GM12892 (cell line): ENCODE measurements at places on chromosomes 5 and 9.
A peak's percentile ranks its signal among the peaks of the same experiment; 100 is the strongest.

- no peak for DNase-seq
These were observed 479.5 kb downstream of the TAF11L14 start for GRCh38 chr5:18113721-18114120.

DNA sequence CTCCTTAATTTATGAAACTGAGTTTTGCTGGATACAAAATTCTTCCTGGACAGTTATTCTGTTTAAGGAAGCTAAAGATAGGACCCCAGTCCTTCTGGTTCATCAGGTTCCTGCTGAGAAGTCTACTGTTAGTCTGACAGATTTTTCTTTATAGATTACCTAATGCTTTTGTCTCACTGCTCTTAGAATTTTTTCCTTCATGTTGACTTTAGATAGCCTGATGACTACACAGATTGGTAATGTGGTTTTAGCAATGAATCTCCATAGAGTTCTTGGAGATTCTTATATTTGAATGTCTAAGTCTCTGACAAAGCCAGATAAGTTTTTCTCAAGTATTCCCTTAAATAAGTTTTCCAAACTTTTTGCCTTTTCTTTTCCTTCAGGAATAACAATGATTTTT, 419.7 kb downstream of the CDH10 start:
- DNase-seq: no peak

DNA sequence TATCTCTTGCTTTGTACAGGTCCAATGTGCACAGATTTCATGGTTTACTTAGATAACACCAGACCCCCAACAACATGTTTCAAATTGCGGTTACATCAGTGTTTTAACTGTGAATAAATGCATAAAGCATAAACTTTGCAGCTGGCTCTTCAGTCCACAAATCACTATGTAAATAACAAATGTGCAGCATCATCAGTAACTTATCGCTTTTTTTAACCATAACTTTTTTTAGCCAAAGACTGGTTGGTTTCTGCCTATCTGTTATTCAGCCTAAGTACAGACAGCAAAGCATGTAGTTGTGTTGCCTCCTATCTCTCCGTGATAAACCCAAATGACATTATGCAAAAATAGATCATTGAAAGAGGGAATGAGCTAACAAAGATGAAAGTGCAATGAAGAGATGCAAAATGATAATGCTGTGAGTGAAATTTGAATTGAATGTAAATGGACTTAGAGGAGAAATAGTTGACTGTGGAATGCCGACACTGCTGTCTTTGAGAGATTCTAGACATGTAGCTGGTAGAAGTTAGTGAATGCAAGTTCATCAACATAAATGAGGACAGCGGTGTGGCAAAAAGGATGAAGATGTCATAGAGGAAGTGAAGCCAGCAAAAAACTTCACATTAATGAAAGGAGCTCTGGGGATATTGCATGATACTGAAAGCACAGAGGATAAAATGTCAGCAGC, 108.8 kb downstream of the PDE8B start:
- DNase-seq: no peak

DNA sequence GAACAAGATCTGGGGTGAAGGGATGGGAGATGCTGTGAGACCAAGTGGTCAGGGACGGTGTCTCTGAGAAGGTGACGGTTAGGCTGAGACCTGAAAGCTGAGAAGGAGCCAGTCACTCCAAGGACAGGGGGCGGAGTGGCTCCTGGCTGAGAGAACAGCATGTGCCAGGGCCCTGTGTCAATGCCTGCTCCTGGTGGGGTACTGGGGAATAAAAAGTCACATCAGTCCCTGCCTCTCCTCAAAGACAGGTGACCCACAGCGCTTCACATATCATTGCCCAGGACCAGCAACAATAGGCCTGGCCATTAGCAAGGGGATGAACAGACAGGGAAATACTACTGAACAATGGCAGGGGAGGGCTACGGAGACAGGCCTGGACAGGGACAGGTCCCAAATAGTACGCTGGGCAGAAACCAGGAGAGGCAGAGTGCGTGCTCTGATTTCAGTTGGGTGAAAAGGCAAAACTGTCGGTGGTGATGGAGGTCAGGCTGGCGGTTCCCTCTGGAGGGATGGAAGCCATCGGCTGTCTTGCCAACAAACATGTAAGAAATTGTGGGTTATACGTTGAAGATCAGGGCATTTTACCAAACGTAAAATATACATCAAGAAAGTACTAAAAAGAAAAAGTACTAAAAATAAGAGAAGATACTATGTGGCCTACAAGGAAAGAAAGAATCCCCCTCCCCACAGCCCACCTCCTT, 64.3 kb downstream of the C9orf50 start:
- DNase-seq: no peak

DNA sequence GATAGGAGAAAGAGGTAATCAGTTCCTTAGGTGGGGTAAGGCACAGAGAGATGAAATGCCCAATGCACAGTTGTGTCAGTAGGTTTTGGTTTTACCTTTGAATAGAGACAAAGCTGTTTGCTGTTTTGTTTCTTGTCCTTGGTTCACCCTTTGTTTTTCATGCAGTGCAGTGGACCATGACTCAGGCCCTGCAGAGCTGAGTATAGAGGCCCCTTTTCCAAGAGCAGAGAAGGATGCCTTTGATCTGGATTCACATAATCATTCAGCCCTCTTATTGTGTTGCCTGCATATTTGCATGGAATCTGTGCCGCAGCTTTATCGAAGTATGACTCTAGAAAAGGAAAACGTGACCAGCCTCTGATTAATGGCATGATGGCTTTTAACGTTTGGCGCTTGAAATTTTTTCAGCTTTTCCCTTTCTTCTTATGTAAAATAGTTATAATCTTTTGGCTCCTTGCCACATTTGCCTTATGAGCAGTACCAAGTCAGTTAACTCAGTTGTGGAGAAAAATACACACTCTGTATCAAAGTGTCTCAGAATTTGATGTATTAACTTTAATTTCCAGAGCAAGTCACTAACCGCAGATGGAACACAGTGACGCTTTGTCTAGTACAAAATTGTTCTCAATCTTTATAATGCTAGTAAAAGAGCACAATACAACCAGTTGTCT, 197.6 kb downstream of the KDM4C start:
- DNase-seq: no peak

DNA sequence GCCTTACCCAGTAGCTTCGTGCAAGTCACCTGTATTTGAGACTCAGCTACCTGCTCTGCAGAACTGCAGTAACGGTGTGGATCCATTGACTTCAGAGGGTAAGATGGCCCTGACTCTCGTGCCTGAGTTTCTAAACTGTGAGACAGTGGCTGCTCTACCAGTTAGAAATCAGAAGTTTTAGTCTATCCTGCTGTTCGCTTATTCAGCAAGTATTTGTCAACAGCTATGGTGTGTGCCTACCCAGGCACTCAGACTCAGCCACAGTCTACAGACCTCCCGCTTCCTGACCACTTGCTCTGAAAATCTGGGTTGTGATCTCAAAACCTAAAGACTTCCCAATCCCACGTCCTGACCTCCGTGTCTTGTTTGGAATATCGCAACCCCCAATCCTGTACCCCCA, 13.5 kb downstream of the AQP3 start:
- DNase-seq: no peak

GRCh38 chr5:140413230-140413629, 11.6 kb downstream of the ANKHD1 start:
- no peak for DNase-seq

GRCh38 chr9:129252937-129253802, 75.1 kb upstream of the IER5L start:
- no peak for DNase-seq

GRCh38 chr5:88693071-88693932, 189.7 kb downstream of the MEF2C start:
- no peak for DNase-seq

DNA sequence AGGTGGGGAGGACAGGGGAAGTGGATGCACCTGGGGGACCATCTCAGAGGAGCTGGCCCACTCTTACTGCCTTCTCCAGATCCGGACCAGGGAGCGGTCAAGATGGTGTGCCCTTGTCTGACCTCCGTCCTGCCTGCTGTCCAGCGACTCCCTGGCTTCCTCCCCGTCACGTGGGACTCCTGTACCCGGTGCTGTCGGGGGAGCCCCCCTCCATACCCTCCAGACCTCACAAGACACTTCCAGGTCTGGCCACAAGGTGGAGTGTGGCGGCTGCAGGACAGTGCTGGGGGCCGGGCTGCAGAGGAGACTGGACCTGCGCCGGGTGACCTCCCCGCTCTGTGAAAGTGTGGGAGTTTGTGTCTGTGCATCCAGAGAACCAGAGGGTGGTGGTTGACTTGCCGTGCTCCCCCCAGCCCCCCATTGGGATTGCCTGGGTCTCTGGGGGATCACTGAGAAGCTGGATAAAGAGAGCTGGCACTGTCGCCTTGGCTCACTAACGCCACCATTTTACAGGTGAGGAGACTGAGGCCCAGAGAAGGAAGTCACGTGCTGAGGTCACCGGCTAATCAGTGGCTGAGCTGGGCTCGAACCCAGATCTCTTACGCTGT, 1.9 kb upstream of the CRB2 start:
- DNase-seq: peak; percentile 87

DNA sequence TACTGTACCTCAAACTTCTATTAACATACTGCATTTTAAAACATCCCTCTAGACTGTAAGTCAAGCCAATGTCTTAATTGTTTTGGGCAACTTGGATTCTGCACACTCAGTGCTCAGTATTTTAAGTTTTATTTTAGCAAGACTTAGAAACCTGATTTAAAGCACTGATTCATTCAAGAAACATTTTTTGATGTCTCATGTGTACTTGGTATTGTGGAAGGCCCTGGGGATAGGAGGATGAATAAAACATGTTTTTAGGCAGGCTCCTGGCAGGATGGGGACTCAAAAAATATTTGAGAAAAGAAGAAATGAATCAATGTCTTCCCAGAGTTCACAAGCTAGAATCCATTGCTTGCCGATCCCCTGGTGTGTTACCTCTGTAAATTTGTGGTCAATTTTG, 334.0 kb upstream of the PUM3 start:
- DNase-seq: no peak

DNA sequence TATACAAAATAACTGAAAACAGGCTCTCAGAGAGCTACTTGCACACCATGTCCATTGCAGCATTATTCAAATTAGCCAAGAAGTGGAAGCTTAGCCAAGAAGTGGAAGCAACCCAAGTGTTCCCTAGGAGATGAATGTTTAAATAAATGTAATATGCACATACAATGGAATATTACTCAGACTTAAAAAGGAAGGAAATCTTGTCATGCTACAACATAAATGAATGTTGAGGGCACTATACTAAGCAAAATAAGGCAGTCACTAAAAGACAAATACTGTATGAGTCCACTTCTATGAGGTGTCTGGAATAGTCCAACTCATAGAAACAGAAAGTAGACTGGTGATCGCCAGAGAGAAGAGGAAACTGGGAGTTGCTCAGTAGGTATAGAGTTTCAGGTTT, 438.1 kb downstream of the MAT2B start:
- DNase-seq: no peak

DNA sequence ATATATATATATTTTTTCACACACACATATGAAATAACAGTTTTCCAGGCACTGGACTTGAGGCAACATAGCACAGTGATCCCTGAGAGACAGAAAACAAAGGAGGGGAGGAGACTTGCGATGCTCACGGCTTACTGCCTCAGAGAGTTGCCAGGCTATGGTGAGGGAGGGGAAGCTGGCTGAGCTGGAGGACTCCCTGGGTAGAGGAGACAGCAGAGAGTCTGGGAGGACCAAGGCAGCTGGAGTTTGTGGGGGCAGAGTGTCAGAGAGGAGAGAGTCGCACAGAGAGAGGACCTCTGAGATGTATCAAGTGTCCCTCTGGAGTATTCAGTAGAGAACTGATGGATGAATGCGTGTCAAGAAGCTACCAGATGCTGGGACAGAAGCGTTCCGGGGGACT, 23.1 kb upstream of the QSOX2 start:
- DNase-seq: no peak

GRCh38 chr5:39584927-39585326, 160.1 kb upstream of the DAB2 start:
- DNase-seq: no peak

GRCh38 chr9:2231829-2232228, 216.7 kb downstream of the SMARCA2 start:
- no peak for DNase-seq

DNA sequence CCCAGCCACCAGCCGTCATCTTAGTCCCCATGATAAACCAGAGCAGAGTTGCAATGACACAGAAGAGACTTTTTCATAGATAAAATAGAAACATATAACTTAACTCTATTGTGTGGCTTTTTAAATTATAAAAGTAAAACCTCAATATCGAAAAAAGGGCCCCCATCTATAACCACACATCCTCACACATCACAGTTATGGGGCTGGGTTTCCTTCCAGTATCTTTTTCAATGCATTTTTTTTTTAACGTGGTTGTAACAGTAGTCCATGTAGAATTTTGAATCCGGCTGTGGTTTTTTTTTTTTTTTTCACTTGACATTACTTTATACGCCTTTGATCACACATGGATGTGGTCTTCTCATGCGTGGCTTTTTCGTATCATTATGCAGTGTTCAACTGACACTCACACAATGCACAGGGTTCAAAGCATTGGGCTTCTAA, 77.4 kb downstream of the CFAP77 start:
- DNase-seq: no peak

DNA sequence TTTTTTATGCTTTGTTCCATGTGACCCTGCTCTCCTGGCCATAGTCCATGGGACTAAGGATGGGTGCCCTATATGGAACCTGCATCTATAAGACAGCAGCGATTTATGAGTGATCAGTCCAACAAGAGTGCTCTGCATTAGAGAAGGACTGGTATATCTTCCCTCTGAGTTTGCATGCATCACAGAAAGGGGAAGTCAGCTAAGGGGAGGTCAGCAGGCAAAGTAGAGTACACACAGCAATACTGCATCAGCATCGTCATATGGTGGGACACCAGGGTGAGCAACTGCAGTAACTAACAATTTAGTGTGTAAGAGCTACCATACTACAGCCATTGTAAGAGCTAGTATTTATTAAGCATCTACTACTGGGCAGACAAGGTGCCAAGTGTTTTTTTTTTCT, 311.3 kb downstream of the NDUFS4 start:
- no peak for DNase-seq

DNA sequence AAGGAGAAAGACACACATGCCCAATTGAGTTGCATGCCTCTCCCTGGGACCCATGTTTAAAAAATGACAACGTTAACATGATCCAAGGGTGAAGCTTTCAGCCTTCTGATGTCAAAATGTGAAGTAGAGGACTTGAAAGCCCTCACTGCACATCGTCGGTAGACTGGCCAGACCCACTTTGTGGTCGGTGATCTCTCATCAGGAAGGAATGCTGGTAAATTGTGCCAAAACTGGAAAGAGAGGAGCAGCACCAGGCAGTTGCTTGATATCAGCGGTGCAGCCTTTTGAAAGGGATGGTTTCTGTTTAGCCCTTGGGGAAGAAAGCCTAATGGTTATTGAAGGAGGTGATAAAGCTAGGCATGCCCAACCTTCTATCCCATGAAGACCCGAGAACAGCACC, 125.3 kb upstream of the MARCHF11 start:
- no peak for DNase-seq

DNA sequence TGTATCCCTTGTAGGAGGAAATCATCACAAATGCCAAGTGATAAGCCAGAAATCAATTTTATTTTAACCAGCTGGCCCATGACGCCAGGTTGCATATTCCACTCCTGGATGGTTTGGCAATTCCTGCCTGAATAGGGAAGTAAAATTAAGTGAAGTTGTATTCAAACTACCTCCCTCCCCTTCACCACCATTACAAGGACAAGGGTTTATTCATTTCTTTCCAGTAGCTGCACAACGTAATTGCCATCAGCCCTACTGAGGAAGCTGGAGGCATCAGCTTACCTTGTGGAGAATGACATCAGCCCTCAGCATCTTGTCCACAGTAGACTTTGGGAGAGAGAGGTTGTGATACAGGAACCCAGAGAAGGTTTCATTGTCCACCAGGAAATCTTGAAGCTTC, 66.6 kb downstream of the ABCA1 start:
- no peak for DNase-seq

GRCh38 chr9:126320158-126320922, 6.3 kb upstream of the MVB12B start:
- DNase-seq: no peak
